ENCODE measurements at places on chromosomes 2 and 18. TPM values are rescaled to one million over a fixed set of nuclear protein-coding genes. Genes with fewer than 3 reads are reported as not detected.
A peak's percentile ranks its signal among the peaks of the same experiment; 100 is the strongest.

DNA sequence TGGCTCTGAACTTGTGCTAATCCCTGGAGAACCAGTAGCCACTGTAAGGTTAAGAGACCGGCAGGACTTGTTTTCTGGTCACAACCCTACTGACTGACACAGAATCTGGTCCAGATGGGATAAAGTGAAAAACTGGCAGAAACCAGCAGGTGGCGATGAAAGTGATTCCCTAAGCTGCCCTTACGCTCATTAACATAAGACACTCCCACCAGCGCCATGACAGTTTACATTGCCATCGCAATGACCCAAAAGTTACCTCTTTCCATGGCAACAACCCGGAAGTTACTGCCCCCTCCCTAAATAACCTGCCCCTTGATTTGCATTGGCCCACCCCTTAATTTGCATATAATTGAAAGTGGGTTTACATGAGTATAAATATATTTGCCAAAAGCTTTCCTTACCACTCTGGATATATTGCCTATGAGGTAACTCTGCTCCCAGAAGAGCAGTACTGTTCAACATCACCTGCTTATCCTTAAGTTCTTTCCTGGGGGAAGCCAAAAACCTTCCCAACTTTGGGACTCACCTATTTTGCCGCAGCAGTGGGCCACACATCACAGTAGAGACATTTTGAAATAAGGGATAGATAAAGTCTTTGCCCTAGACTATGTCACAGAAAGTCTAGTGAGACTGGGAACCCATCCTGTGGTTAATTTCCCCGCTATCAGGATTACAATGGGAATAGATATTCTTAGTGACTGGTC, 35.8 kb upstream of the AFF3 start:
- H3K36me3 ChIP-seq, result no peaks in the 10 kb centered on the region
- H3K4me3 ChIP-seq, result no peak overlapping the region
- no peaks in the 10 kb centered on the region for H3K4me1 ChIP-seq
- no peak for DNase-seq
- H3K27me3 ChIP-seq, result no peaks in the 10 kb centered on the region

DNA sequence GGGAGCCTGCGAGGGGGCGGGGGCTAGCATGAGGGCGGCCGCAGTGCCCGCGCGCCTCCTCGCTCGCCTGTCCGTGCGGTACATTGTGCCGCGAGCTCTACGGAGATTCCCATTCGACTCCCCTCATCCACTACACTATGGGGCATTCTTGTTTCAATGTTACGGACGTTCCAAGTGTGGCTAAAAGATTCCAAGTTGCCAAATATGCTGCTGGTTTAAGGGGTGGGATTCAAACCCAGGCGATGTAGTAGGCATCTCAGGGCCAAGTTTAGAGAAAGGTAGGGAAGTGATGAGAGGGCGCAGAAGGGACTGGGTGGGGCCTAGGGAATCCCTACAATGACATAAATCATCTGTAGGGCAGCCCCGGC, 10.0 kb upstream of the CRYBA2 start:
- H3K4me3 ChIP-seq, result no peak overlapping the region
- H3K27ac ChIP-seq, result no peak overlapping the region
- no peaks in the 10 kb centered on the region for H3K36me3 ChIP-seq
- DNase-seq, result no peak
- peaks cover 22% of the 10 kb centered on the region for H3K4me1 ChIP-seq

DNA sequence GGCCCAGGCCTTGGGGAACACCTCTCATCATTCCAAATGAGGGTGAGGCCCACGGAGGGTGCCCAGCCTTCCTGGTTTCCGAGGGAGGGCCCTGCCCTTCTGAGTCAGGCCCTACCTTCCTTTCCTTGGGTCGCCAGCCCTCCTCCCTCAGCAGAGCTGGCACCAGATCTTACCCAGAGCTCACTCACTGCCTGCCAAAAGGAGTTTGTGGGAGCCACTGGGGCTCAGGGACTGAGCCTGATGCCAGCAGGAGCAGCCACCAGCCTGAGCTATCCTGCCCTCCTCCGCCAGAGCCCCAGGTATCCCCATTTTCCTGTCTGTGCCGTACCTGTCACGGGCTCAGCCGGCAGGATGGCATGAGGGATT, 64.1 kb downstream of the NRP2 start:
- no peak for DNase-seq
- H3K4me3 ChIP-seq, result peak overlapping the region; percentile 13
- peaks cover 20% of the 10 kb centered on the region for H3K4me1 ChIP-seq
- H3K27me3 ChIP-seq, result no peaks in the 10 kb centered on the region
- H3K27ac ChIP-seq, result peak overlapping the region; percentile 87
- H3K36me3 ChIP-seq, result peaks cover 21% of the 10 kb centered on the region

DNA sequence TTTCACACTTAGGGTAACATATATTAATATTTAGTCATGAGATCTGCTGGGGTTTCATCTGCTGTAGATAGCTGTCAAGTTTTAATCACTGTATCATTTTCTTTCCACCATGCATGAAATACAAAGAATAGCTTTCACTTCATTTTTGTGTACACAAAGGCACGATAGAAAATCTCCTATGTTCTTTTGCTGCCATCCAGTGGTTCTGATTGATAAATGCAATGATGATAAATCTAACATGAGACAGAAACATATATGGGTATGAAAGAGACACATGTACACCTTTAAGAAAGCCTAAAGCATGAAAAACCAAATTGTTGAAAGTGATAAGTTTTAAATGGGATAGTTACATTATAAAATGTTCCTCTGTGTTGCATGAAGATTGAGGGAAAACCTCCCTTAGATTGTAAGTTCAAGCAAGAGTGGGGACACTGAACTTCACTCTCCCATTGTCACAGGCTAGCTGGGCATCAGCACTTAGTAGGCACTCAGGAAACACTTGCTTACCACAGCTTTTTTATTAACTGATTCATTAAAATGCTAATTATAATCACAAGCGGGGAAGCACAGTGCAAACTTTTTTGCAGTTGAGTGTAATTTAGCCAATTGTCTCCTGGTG, 31.2 kb downstream of the C1D start:
- H3K27me3 ChIP-seq, result no peaks in the 10 kb centered on the region
- H3K36me3 ChIP-seq, result no peaks in the 10 kb centered on the region
- no peak overlapping the region for H3K27ac ChIP-seq

DNA sequence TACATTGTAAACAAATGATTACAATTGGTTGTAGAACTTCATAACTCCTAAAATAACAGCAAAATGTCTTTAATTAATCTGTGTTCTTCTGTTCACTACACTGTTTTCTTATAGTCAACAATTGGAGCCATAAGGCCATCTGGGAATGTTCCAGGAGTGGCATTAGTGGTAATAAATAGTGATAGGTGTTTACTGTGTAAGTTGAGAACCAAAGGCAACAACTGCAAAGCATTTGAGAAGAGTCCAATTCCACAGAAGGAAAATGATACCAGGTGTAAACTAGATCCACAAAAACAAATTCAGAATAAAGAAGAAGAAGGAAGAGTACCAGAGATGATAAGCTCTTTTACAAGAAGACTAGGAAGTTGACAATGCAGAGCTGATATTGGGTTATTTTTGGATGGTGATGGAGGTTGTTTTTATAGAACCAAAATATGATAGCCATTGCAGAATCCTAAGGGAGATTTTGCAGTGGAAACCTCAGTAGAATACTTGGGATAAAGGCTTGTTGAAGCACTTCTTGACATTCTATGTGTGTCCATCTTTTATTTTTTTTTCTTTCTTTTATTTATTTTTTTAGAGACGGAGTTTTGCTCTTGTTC, 52.9 kb downstream of the ANTXR1 start:
- no peaks in the 10 kb centered on the region for H3K4me1 ChIP-seq
- no peaks in the 10 kb centered on the region for H3K27me3 ChIP-seq
- H3K27ac ChIP-seq, result no peak overlapping the region
- no peaks in the 10 kb centered on the region for H3K36me3 ChIP-seq
- no peak overlapping the region for H3K4me3 ChIP-seq
- no peak for DNase-seq

DNA sequence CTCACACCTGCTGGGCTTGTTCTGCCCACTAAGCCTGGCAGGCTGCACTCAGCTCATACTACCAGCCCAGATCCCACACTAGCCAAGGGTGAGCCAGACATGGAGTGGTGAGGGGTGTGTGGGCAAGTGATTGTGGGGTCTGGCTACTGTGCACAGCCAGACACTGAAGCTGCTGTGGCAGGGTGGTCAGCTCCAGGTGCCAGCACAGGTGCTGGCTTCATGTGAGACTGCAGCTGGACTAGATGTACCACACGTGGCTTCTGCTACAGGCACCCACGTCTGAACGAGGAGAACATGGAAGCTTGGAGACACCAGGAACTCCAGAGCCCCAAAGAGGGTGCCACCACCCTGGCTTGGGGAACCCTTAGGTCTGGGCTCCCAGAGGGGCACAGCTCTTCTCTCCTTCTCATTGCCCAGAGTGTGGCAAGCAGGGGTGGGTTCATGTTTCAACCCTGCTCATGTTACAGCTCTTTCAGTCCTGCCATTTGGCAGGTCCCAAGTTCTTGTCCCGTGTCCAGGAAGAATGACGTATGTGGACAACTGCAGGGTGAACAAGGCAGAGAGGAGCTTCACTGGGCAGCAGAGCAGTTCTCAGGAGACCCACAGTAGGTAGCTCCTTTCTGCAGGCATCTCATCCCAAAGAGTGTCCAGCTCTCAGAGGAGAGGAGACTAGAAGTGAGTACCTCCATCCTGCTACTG, 1624.2 kb upstream of the TMEFF2 start:
- H3K36me3 ChIP-seq, result no peaks in the 10 kb centered on the region
- no peak for DNase-seq
- H3K4me1 ChIP-seq, result no peaks in the 10 kb centered on the region
- H3K4me3 ChIP-seq, result no peak overlapping the region

- no peaks in the 10 kb centered on the region for H3K4me1 ChIP-seq
- H3K27me3 ChIP-seq, result no peaks in the 10 kb centered on the region
- no peak for DNase-seq
- H3K27ac ChIP-seq, result no peak overlapping the region
Measured at GRCh38 chr18:22637787-22638186, 220.1 kb upstream of the CTAGE1 start.

DNA sequence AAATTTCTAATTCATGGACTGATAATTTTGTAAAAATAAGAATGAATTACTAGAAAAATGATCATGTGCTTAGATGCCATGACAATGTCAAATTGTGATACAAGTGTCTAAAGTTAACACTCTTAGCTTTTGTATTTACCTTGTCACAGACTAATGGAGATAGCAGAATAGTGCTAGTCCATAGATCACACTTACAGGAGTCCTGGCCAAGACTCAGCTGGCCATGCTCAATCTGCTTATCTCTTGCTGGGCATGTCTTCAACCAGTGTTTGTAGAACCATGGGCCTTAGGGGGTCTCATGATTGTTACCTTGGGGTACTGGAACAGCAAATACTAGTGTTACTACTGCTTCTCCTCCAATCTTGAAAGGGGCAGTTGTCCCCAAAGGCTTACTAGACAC, 44.0 kb downstream of the TET3 start:
- no peaks in the 10 kb centered on the region for H3K27me3 ChIP-seq
- H3K4me1 ChIP-seq, result peaks cover 55% of the 10 kb centered on the region
- H3K36me3 ChIP-seq, result no peaks in the 10 kb centered on the region
- DNase-seq, result no peak

DNA sequence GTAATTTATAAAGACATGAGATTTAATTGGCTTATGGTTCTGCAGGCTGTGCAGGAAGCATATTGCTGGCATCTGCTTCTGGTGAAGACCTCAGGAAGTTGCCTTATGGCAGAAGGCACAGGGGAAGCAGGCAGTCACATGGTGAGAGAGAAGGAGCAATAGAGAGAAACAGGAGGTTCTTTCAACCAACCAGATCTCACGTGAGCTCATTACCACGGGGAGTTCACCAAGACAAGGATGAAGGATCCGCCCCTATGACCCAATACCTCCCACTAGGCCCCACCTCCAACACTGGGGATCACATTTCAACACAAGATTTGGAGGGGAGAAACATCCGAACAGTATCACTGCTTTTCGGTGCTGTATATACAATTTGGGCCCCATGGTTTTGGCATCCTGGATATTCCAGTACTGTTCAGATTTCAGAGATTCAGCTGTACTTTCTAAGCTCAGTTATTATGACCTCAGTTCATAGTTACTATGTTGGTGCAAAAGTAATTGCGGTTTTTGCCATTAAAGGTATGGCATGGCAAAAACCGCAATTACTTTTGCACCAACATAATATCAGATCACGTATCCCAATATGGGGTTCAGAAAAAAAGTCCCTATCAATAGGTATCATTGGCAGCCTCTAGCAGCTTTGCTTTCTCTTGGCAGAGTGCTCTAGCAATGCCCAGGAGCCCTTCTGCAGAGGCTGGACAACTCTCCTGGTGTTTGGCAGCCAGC, 189.6 kb upstream of the SIX3 start:
- no peak overlapping the region for H3K27ac ChIP-seq
- no peaks in the 10 kb centered on the region for H3K27me3 ChIP-seq
- H3K4me1 ChIP-seq, result no peaks in the 10 kb centered on the region
- H3K36me3 ChIP-seq, result no peaks in the 10 kb centered on the region

DNA sequence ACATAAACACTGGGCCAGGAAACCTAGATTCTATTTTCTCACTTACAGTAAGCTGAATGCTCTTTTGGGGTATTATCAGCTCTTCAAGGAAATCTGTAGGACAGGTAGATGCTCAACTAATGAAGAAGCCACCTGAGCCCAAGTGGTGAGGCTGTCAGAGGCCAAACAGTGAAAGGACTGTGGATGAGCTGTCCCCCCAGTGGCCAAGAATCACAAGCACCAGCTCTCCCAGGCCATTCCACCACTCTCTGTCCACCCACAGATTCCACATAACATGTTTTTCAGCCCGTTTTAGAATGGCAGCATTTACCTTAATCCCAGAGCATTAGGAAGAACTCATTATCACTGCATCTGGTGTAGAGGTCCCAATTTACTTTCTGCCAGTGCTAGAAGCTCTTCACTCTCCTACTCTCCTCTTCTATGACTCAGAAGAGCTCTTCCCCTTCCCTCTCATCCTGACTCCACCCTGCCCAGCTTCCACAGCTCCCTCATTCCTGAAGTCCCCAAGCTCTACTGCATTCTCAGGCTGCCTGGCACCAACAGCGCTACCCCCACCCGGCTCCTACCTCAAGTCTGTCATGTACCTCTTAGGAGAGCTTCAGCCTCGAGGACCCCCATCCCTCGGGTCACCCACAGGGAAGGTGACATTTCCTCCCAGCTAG, 43.8 kb upstream of the GORASP2 start:
- H3K4me1 ChIP-seq, result no peaks in the 10 kb centered on the region
- H3K36me3 ChIP-seq, result no peaks in the 10 kb centered on the region
- no peak overlapping the region for H3K4me3 ChIP-seq
- no peak for DNase-seq

GRCh38 chr18:60549338-60549960, 176.9 kb upstream of the MC4R start:
- H3K27me3 ChIP-seq, result no peaks in the 10 kb centered on the region
- H3K27ac ChIP-seq, result no peak overlapping the region
- DNase-seq, result no peak
- no peaks in the 10 kb centered on the region for H3K36me3 ChIP-seq
- H3K4me3 ChIP-seq, result no peak overlapping the region

The CHRND gene
- not detected for total RNA-seq
